Epithelial cell of proximal tubule (primary cell): ENCODE measurements at places on chromosomes 3 and 15. TPM values are rescaled to one million over a fixed set of nuclear protein-coding genes. Genes with fewer than 3 reads are reported as not detected.

GRCh38 chr3:148631124-148631903 is 66.4 kb upstream of the AGTR1 start:
- no peak for DNase-seq

GRCh38 chr3:26590919-26591484 is 31.6 kb upstream of the LRRC3B start:
- peak; percentile 18 for DNase-seq

DNA sequence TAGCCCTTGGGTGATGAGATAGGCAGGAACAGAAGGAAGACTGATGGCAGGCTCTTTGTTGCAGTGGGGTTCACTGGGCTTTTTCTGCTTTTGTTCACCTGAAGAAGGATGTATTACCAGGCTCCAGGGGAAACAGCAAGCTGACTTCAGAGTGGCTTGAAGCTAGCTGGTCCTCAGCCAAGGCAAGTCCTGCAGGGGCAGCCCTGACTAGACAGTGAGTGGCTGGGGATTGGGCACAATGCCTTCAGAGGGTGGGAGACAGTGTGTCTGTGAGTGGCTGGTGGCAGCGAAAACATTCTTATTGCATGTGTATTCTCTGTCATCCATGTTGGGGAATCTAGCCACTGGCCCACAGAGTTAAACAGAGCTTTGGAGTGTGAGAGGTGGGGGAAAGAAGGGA is 2.3 kb upstream of the TEX264 start:
- no peak for DNase-seq

Gene CYP8B1
- total RNA-seq: not detected in 2 replicates

Gene BTLA
- total RNA-seq: not detected in 2 replicates

DNA sequence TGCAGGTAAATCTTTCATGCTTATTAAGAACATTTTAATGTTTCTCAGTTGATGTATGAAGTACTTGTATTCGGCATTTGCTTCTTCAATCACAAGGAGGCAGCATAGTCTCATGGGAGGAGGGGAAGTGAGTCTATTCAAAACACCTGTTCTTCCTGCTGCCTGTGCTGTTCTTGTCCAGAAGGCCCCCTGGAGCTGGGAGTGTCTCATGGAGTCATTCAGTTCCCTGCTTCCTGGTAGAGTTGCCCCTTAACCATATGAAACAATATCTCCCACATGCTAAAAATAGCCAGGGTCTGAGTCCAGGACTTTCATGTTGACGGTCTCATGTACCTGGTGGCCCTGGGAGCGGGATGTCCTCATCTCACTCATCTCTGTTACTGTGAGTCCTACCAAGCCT is 15.5 kb upstream of the PPP1R2 start:
- no peak for DNase-seq

- DNase-seq: no peak
Observed at GRCh38 chr15:57797568-57798267, 91.2 kb downstream of the POLR2M start.

Gene CLDND1
- total RNA-seq: 107 and 167 TPM in 2 replicates

GRCh38 chr15:74383695-74384565 is 16.5 kb upstream of the CYP11A1 start:
- DNase-seq: no peak

DNA sequence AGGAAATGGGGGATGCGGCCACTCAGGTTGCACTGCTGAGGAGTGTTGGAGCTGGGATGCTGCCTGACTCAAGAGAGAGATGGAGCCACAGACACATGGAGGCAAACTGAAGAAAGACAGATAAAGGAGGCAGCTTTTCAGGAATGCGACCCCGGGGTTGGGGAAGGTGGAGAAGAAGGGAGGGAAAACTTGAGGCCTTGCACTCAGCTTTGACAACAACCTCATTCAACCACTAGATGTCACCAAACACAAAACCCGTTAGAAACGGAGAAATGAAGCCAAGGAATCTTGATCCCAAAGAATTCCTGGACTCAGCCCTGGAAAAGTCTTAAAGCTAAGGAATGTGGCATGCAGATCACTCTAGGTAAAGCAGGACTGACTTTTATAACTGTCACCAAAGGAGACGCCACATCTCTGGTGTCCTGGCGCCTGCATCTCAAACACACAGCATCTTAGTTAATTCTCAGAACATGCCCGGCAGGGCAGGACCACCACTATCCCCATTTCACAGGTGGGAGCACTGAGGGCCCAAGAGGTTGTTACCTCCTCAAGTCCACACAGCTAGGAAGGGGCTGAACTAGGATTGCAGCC is 59.6 kb upstream of the LMCD1 start:
- DNase-seq: no peak

DNA sequence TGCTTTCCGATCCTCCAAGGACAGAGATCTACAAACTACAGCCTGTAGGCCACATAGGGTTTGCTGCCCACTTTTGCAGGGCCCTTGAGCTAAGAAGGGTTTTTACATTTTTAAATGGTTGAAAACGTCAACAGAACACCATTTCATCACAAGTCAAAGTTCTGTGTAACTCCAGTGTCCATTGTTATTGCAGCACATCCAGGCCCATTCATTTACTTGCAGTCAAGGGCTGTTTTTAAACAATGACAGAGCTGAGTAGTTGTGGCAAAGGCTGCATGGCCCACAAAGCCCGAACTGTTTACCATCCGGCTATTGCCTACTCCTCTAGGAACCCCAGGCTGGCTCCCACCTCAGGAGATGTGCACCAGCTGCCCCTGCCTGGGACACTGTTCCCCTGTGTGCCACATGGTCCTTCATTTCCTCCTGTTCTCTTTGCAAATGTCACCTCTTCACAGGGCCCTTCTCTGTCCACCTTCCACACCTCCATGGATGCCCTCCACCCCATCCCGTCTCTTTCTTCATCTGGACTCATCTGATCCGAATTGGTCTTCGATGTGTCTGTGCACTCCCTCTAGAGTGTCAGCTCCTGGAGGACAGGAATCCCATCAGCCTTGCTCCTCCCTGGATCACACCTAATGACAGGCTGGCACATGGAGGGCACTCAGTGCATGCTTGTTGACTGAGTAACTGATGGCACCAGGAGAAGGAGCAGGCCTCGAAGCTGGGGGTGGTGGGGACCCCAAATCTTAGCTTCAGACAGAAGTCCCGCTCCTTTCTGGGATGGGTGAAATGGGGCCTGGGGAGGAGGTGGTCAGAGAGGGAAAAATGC is 69.5 kb upstream of the IQSEC1 start:
- no peak for DNase-seq

- no peak for DNase-seq
Observed at GRCh38 chr3:135811651-135812050, 153.9 kb upstream of the PPP2R3A start.

GRCh38 chr3:104887069-104887468 is 479.6 kb upstream of the ALCAM start:
- no peak for DNase-seq

- peak; percentile 39 for DNase-seq
Observed at GRCh38 chr15:98954411-98954810, 53.2 kb downstream of the PGPEP1L start.

Gene TRPM1
- not detected in 2 replicates for total RNA-seq

Gene IQCF5
- not detected in 2 replicates for total RNA-seq

DNA sequence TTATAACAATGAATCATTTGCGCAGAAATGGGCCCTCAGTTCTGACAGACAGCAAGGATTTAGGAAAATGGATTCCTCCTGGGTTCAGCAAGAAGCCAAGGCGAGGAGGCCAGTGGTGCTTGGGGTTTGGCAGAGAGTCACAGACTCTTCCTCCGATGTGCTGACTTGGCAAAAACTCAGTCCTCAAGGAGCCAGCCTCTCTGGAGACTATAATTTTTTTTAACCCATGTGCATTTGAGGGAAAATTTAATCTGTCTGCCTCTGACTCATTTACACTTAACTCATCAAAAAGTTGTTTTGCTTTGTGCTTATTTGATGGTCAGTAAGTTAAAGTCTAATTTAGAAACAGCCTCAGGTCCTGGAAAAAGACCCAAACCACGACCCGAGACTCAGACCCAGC is 34.2 kb upstream of the SLC24A5 start:
- DNase-seq: no peak

Gene GOLGA8R
- 0.22 TPM in 1 of 2 replicates, not detected in the other for total RNA-seq

Gene ABHD14A
- 13.8 and 18.9 TPM in 2 replicates for total RNA-seq

GRCh38 chr15:73959012-73959581 is 32.8 kb downstream of the LOXL1 start:
- DNase-seq: no peak

DNA sequence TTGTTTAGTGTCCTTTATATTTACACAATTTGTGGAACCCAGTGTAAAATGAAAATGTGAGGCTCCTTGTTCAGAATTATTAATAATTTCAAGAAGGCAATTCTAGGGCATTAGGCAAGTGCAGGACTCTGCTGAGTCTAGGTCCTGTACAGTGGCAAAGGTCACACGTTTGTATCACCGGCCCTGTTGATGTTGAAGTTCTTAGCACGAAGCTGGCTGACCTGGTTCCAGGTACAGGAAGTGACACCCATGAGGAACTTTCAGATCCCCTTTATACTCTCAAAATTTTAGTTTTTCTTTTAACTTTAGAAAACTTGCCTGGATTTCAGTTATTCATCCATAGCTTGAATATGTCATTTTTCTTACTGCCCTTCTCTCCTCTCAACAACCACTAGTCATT is 349.4 kb downstream of the CNTN6 start:
- DNase-seq: no peak

Gene GOLGA6L9
- total RNA-seq: 0.72 and 2.5 TPM in 2 replicates

- peak; percentile 43 for DNase-seq
Observed at GRCh38 chr3:2870724-2871333, 239.3 kb downstream of the IL5RA start.

DNA sequence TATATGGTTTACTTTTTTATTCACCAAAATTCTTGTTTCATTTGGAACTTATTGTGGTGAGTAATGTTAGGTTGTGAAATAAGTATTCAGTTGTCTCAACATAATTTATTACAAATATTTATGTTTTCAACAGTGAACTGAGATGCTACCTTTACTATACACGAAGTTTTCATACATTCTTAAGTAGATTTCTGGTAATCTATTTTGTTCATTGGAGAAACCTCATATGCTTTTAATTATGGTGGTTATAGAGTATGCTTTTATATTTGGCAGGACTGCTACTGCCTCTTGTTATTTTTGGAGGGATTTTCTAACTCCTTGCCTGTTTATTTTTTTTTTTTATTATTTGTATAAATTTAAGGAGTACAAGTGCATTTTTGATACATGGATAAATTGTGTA is 253.1 kb downstream of the NLGN1 start:
- no peak for DNase-seq

Gene GBE1
- total RNA-seq: 28.4 and 41.9 TPM in 2 replicates

Gene ARIH1
- 21.9 and 29.3 TPM in 2 replicates for total RNA-seq

GRCh38 chr15:68345481-68345880 is 67.9 kb downstream of the FEM1B start:
- no peak for DNase-seq

GRCh38 chr15:95919460-95919859 is 411.0 kb upstream of the NR2F2 start:
- no peak for DNase-seq

DNA sequence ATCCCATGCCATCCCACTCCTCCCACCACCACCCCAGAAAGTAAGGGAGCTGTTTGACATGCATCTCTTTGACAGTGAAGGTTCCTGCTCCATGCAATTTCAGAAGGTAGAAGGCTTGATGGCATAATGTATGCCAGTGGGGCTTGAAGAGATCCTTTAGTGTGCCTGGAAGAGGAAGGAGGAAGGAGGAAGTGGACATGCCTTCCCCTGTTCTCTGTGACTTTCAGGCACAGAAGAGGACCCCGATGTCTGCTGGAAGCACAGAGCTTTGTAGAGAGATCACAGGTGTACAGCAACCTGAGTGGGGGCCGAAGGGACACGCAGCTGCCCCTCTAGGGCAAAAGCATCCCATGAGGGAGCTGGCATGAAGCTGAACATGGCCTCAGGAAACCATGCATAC is 171.6 kb downstream of the CD47 start:
- no peak for DNase-seq

DNA sequence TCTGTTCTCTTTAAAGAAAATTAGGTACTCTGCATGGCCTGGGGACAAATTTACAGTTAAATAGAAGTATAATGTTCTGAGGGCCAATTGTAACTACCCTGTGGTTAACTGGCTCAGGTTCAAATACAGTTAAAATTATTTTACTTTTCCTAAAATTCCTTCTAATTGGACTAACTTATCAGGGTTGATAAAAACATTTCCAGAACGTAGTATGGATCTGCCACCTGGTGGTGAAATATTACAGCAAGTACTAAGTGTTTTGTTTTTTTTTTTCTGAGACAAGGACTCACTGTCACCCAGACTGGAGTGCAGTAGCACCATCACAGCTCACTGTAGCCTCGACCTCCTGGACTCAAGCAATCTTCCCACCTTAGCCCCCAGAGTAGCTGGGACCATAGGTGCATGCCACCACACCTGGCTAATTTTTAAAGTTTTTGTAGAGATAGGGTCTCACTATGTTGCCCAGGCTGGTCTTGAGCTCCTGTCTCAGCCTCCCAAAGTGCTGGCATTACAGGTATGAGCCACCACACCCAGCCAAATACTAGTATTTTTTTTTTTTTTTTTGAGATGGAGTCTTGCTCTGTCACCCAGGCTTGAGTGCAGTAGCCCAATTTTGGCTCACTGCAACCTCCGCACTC is 29.2 kb downstream of the NEO1 start:
- peak; percentile 23 for DNase-seq

DNA sequence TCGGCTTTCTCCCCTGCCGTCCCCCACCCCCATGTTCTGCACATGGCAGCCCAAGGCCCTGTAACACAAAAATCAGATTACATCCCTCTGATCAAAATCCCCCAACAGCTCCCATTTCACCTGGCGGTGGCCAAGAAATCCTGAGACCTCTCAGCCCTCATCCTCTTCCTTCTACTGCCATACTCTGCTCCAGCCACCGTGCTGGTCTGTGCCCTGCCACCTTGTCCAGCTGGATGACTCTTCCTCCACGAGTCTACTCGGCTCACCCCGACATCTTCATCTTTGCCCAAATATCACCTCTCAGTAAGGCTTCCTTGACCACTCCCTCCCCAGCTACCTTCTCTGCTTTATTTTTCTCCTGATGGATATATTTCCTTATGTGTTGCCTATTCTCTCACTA is 3.1 kb downstream of the CCDC51 start:
- no peak for DNase-seq

DNA sequence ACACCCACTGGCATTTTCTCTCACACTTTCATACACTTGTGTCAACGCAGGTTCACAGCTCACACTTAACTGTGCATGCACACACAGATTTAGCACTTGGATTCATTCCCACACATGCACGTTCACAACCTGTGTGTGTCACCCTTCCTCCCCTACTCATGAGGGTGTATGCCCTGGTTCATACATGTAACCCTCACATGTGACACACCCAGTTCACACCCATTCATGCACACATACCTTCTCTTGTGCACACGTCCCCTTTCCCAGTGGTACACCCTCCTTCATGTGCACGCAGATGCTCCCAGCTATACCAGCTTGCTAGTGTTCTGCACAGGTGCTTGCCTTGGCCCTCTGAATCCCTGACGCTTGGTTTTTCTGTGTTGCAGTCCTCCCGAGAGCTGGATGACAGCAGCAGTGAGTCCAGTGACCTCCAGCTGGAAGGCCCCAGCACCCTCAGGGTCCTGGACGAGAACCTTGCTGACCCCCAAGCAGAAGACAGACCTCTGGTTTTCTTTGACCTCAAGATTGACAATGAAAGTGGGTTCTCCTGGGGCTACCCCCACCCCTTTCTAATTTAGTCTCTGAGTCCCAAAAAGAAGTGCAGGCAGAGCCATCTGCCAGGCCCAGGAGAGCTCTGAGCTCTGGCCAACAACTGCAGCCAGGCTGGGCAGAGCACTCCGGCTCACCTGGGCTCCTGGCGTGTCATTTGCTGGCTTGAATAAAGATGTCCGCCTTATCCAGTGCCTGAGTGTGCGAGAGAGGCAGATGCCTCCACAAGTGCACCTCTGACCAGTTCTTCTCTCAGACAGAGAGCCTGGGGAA is 39.5 kb downstream of the GOLGA6A start:
- no peak for DNase-seq

GRCh38 chr3:158731938-158732855 is at the start of gene RARRES1:
RARRES1 (minus strand) TSS chr3:158732457; CDS start chr3:158732415, 42 bp downstream.
- DNase-seq: no peak

Gene CPLX3
- total RNA-seq: not detected in 2 replicates
